Brain (organoid and tissue), 16 donors: ENCODE measurements at places on chromosomes 1 and 21.

DNA sequence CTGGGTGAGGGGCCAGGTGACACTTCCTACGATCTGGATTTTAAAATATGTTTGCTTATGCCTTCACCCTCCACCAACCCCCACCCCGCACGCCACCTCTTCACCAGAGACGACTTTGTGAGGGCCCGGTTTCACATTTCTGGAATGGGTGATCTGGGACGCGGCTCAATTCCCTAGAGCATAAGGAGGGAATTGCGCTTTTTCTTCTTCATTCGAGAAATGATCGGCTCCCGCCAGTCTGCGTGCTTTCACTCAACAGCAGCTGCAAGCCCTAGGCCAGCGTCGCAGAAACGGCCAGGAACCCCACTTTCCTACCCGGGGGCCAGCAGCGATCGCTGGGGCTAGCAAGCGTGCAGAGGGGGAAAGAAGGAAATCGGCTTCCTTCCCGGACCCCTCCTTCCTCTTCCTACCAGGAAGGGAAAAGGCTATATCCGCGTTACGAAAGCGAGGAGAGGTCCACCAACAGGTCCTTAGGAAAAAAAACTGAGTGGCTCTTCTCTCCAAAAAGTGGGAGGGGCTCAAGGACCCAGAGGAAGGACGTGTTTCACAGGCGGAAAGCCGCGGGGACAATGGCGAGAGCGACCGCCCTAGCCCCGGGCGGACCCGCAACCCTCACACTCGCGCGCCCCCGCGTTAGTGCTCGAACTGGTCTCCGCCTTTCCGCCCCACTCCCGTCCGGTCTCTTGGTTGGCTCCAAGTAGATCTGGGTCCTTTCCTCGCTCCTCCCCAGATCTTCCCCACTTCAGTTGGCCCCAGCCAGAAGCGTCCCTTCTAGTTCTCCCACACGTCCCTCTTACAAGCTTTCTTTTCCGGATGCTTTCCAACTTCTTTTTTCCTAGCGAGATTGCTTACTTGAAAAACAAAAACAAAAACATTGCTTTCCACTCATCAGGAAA is 1.1 kb upstream of the ADAMTS1 start:
- peak; percentile 57 for DNase-seq

DNA sequence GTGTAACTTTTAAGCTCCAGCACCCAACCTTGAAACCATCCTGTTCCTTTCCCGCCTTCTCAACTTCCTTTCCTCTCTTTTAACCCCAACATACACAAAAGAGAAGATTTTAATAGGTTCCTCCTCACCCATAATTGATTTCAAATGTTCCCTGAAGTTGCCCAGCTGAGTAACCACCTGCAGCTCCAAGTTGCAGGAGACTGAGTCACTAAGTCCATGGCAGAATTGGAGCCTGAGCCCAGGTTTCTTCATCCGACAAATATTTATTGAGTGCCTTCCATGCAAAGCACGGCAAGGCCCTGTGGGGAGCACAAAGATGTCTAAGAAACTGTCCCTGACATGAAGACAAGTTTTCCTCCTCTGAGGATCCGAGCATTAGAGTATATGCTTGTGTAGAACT is 97.7 kb downstream of the PAPPA2 start:
- no peak for DNase-seq

GRCh38 chr1:64575881-64576676 is 106.2 kb downstream of the CACHD1 start:
- peak; percentile 58 for DNase-seq

DNA sequence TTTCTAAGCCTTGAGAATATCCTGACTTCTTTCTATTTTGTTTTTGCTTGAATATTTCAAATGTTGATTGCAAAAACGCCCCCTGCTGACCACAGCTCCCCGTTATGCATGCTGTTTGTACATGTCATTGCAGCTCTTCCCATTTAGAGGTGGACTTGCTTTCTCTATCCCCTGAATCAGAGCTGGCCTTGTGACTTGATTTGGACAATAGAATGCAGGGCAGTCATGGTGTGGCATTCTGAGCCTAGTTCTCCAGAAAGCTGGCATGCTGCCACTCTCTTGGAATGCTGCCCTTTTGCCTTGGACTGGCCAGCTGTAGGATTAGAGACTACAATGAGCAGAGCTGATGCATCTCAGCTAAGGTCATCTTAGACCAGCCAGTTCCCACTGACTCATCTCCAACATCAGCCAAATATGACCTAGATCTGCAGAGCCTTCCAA is 1561.5 kb downstream of the MRPL39 start:
- DNase-seq: peak; percentile 73

DNA sequence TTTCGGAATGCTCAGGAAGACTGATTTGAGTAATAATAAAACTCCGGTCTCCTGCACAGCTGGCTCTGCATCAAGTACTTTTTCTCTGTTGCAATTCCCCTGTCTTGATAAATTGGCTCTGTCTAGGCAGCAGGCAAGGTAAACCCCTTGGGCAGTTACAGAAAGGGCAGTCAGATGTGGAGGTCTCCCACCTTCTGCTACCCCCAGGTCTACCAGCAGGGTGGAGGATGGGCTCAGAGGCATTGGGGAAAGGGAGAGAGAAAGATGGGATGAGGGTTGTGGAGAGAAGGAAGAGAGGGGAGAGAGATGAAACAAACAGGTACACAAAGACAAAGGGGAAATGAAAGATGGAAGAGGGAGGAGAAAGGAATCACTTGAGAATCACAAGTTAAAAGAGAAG is 156.8 kb downstream of the MIS18A start:
- DNase-seq: no peak

DNA sequence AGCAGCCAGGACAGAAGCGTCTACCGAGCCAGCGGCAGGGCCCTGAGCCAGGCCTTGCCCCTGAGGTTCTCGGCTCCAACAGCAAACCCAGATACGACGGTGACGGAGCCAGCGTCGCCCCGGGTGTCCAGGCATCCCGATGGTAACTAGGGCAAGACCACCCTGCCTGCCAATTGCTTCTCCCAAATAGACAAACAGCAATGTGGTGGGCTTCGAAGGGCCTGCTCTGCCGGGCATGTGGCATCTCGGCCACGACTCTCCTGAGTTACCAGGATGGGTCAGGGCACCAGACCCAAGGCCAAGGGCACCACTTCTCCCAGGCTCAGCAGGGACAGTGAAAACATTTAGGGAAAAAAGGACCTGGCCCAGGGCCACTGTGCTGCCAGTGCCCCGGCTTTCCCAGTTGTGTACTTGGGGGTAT is 3.2 kb upstream of the ACTRT2 start:
- DNase-seq: no peak

GRCh38 chr1:3968851-3969250 is 68.8 kb upstream of the C1orf174 start:
- DNase-seq: no peak

- peak; percentile 59 for DNase-seq
Observed at GRCh38 chr1:71196685-71197084, 115.8 kb upstream of the ZRANB2 start.

DNA sequence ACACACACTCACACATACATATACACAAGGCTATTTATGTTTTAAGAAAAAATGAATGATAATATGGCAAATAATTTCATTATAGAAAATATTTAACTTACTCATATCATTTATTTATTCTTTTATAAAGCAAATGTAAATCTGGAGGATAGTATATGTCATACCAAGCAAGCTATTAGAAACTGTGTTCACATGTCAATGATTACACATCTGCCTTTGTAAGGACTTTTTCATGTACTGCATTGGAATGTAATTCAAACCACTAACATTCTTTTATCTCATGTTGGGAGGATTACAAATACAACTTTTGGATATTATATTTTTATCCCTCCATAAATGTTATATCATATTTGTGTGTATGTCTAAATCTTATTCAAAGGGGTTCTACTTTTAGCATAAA is 1887.4 kb downstream of the NCAM2 start:
- DNase-seq: no peak
